Activated CD8-positive, alpha-beta memory T cell treated with anti-CD3 and anti-CD28 coated beads for 36 hours (primary cell): ENCODE measurements at places on chromosomes 2 and 18. TPM values are rescaled to one million over a fixed set of nuclear protein-coding genes. Genes with fewer than 3 reads are reported as not detected.

RAX gene
- total RNA-seq: not detected

AMER3 gene
- total RNA-seq: not detected

TMEM247 gene
- not detected for total RNA-seq

SIX3 gene
- total RNA-seq: 0.08 TPM

STPG4 gene
- total RNA-seq: 0.32 TPM

ANKRD30BL gene
- not detected for total RNA-seq

CFAP65 gene
- total RNA-seq: not detected

ACMSD gene
- total RNA-seq: not detected

EMILIN2 gene
- total RNA-seq: 26.3 TPM

SPP2 gene
- total RNA-seq: not detected

NOP58 gene
- 215 TPM for total RNA-seq
